ENCODE measurements at places on chromosomes 2 and 18. TPM values are rescaled to one million over a fixed set of nuclear protein-coding genes. Genes with fewer than 3 reads are reported as not detected.

- no peak for ATAC-seq
Observed at GRCh38 chr2:69652206-69652605, 8.7 kb upstream of the AAK1 start.

Gene DAW1
- total RNA-seq, result not detected

GRCh38 chr2:207162316-207162715 is 3.4 kb downstream of the KLF7 start:
- no peak for ATAC-seq

DNA sequence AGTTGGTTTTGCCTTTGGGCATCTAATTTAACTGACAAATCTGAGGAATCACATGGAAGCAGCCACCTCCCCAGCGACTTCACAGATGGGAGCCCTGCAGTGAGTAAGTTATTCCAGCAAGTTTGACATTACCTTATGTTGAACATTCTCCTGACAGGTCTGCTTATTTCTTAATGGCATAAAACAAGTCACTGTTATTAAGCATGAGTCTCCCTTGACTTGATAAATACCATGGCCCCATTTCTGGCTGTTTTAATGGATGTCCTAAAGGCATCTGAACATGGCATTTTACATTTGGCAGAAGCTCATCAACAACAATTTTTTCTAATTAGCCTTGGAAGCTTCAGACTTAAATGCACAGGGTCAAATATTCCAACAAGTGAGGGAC is 92.6 kb upstream of the CREB1 start:
- ATAC-seq, result no peak

Gene VAMP8
- 1.6 TPM for total RNA-seq

Gene CACNB4
- 7.6 TPM for total RNA-seq

DNA sequence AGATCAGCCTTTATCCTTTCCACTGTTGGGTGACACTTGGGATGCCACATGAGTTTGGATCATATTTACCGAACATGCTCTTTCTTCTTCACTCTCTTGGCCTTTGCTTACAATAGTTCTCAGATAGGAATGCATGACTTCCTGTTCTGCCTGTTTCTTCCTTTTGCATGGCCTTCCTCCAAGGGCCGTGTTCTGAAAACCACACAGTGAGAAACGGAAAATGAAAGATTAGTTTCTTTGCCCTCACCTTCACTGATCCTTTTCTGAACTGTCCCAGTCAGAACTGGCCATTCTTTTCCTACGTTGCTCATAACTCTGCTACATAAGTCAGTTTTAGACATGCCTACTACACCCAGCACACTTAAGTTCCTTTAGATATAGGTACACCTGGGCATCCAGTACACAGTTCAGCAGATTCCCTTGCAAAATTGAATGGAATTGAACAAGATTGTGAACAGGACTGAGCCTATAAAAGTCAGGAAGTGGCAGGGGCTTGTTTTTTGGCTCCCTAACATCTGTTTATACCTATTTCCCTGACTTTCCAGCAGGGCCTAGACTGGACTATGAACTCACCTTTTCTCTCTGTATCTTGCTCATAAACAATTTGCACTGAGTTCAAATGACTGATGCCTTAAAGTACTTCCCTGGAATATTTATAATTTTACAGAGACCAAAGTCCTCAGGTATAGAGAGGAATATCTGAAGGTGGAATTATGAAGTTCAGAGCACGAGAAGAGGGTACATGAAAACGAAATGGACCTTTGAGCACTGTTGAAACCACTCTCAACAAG is 186.4 kb upstream of the ST6GAL2 start:
- ATAC-seq, result no peak

GRCh38 chr2:196195302-196195701 is 23.9 kb upstream of the STK17B start:
- ATAC-seq, result no peak

- peak; percentile 99 for ATAC-seq
Observed at GRCh38 chr2:62340994-62341484, 145.1 kb downstream of the B3GNT2 start.

Gene NPPC
- 8.5 TPM for total RNA-seq

Gene LAMA3
- total RNA-seq, result 0.23 TPM

Gene BBS5
- total RNA-seq, result 4.4 TPM

- ATAC-seq, result no peak
Observed at GRCh38 chr2:223967981-223968380, 10.7 kb downstream of the MRPL44 start.

All from motor neuron (in vitro differentiated cells).